ENCODE measurements at places on chromosomes 12 and 14.

DNA sequence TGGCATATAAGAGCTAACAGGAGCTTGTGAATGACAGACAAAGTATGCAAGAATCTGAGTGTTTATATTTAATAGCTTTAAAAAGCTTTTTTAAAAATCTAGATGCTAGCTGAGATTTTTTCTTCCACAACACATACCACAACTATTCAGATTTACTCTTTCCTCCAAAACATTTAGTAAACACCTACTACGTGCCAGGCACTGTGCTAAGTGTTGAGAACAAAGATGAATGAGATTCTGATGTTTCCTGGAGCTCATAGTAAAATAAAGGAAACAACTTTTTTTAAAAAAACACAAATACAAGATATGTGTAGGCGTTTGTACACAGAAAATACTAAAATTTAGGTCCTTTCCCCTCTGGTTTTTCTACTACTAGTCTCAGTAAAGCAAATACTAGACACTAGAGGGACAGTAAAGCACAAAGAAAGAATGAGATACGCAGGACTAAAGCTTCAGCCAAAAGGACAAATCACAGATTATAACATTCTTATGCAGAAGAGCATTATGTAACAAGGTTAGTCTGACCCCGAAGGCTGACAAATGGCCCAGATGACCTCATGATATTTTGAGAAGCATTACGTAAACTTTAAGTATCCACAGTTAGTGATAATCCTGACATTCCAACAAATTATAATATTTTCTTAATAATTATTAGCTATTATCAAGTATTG, 78.6 kb upstream of the PAWR start:
- no peak for DNase-seq

- DNase-seq, result no peak
These were observed 42.3 kb downstream of the DPF3 start for GRCh38 chr14:72851635-72852034.

DNA sequence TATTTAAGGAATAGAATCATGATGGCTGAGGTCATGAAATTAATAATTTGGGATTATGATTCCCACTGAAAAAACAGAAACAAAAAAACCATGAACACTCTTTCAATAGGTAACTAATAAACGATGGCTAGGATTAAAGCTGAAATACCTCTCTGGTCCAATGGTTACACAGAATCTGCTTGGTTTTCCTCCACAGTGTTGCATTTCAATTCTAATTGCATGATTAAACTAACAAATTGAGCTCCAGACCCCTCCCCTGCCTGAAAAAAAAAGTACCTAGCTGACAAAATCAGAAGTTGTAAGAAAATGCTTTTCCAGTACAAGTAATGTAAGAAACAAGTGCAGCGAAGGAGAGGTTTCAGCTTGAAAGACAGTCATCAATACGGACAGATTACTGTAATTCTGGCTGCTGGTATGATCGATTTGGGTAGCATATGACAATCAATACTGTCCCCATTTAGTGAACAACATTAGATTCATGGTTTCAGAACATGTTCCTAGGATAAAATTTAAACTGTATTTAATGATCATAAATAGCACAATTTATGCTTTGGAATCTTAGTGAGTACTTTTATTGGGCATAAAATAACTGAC, 32.0 kb downstream of the INSM2 start:
- no peak for DNase-seq

- DNase-seq, result no peak
These were observed 131.0 kb upstream of the NCOR2 start for GRCh38 chr12:124698211-124698997.

- peak; percentile 84 for DNase-seq
These were observed 27.7 kb downstream of the FIGNL2 start for GRCh38 chr12:51820526-51821439.

DNA sequence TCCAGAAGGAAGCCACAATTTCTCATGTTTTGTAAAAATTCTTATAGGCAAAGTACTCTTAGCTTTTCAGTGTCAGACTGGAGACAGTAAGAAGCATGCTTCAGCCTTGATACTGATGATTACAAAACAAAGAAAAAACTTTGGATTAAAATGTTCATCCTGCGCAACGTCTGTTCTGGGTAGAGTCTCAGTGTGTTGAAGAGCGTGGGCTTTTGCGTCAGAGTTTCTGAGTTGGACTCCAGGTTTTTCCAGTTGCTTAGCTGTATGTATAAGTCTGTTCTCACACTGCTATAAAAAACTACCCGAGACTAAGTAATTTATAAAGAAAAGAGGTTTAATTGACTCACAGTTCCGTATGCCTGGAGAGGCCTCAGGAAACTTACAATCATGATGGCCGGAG, 508.1 kb downstream of the DIO2 start:
- no peak for DNase-seq

GRCh38 chr14:24238123-24238522, 4.3 kb downstream of the TINF2 start:
- DNase-seq, result no peak

DNA sequence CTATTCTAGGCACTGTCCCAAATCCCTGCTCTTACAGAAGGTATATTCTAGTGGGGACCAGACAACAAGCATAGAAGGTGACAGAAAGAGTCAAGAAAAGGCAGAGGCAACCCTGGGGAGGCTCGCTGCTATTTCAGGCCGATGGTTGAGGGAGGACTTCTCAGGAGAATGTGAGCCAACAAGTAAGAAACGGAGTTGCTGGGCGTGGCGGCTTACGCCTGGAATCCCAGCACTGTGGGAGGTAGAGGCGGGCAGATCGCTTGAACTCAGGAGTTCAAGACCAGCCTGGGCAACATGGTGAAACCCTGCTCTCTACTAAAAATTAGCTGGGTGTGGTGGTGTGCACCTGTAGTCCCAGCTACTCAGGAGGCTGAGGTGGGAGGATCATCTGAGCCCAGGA, 4.7 kb upstream of the GOLGA3 start:
- no peak for DNase-seq

DNA sequence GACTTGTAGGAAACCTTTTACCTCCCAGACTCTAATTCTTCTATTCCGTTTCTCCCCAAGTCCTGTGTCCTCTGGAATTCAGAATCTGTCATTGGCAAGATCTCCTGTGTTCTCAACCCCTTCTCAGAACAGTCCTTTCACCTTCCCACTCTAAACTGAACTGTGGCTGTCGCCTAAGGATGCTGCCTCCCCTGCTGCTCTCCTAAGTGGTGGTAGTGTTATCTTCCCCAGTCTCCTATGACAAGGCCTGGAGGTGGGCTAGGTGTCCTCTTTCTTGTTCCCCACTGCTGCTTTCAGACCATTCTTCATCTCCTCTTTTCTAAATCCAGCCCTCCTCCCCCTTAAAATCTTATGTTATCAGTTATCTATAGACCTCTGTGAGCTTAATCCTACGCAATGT, 397.4 kb downstream of the RAD51B start:
- DNase-seq, result no peak

GRCh38 chr12:101992091-101992490, 69.7 kb downstream of the WASHC3 start:
- no peak for DNase-seq

DNA sequence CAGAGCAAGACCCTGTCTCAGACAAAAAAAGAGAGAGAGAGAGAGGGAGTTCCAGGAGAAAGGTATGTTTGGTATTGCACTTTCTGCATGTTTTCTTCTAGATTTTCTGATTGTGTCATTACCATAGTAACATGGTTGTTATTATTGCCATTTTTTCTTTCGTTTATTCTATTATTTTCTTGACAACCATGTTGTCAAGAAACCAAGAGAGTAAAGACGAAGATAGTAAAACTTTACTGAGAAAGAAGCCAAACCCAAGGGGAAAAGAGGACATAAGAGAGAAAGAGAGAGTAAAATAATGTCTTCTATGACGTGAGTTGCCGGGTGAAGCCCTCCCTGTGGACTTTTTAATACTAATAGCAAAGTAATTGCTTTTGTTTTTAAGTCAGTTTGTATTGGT, 1186.0 kb upstream of the SEL1L start:
- DNase-seq, result no peak

DNA sequence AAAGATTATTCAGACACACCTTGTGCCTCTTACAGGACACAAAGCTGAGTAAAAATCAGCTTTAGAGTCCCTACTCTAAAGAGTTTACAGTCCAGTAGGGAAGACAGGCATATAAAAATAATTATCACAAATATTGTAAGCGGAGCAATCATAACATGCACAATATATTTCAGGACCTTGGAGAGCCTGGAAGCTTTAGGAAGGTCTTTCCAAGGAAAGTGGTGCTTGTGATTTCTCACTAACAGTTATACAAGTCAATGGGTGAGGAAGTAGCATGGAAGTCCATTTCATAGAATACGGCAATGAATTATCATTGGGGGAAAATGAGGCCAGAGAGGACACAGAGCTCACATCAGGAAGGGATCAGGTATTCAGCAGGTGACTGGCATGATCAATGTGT, 268.3 kb downstream of the C12orf50 start:
- no peak for DNase-seq

DNA sequence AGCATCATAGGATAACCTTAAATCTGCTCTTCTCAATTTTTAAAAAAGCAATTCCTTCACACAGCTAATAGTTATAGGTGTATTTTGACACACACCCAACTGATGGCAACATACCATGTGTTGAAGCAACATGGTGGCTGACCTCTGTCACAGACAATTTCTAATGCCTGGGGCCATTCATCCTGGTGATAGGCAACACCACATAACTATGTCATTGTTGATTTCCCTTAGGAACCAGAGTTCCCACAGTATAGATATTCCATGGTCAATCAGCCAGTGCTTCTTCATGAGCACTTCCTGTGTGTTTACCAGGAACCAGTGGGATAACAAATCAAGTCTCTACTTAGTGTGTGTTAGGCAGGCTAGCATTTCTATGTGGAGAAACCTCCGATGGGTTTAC, 88.3 kb downstream of the FIGNL2 start:
- DNase-seq, result no peak

- peak; percentile 95 for DNase-seq
These were observed at the start of gene PARP11 for GRCh38 chr12:3872800-3873636. PARP11 (minus strand) TSS chr12:3873399; CDS start chr12:3873229, 170 bp downstream.

DNA sequence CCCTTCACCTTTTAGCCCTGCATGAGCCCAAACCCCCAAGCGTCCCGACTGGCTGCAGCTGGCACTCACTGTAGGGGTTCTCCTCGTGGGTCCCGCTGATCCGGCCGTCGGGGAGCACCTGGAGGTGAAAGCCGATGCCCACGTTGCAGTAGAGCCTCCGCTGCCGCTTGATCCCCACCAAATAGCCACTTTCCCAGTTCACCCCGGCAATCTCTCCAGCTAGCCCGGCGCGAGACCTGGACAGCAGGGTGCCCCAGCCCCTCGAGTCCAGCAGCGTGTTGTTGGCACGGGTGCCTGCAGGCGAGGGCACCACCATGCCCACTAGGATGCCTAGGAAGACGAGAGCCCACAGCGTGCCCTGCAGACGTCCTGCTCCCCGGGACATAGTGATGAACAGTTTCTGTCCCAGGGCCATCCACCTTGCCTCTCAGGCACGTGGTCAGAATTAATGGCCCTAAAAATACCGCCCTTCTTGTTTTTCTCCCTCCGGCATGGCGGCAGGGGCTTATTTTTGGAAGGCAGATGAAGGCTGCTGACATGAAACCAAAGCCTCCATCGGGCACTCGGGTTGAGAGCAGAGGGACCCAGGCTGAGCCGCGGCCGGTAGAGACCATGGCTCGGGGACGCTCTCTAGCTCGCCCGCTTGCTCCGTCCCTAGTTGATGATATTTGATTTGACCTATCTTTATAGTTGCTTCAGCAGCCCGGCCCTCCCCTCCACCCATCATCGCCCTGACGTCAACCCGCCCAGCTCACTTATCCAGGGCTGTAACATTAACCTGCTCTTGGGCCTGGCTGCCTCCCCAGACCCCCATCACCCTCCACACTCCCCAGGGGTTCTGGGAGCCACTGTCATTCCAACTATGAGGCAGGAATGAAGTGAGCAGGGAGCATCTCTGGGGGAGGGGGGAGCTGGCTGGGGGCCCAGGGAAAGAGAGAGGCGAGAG, at the start of gene FGF6:
FGF6 (minus strand) TSS at position 660 of the 946 bp plus-strand sequence; CDS start at position 415, 245 bp downstream.
- no peak for DNase-seq

DNA sequence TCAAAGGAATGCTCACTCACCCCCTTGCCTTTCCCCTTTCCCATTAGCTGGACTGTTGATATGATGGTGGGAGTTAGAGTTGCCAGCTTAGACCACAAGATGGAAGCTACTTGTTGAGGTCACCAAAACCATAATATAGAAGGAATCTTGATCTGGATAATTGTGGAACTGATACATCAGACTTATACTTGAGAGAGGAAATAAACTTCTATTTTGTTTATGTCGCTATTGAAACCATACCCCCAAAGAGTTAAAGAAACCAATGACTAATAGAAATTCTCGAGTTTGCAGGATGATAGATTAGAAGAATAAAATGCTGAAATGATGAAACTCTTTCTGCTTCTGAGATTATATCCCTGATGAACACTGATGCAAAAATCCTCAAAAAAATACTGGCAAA, 37.9 kb downstream of the TDG start:
- DNase-seq, result no peak

GRCh38 chr12:55659486-55660385, 23.0 kb downstream of the OR10P1 start:
- DNase-seq, result no peak

DNA sequence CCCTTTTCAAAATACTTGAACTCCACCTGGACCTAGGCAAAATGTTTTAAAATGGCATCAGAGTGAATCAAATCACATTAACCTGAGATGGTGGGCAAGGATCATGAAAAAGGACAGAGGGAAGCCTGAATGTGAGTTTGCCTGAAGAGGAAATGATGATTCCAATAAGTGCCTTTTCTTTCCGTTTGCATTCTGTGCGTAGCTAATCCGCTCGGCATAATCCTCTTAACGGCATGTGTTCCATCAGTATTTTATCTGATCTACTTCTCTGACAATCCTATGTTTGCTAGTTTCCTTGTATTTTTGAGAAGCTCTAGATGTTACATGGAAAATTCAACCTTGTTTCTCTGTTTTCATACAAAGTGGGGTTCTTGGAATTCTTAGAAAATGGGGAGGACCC, 354.6 kb downstream of the NRXN3 start:
- no peak for DNase-seq

DNA sequence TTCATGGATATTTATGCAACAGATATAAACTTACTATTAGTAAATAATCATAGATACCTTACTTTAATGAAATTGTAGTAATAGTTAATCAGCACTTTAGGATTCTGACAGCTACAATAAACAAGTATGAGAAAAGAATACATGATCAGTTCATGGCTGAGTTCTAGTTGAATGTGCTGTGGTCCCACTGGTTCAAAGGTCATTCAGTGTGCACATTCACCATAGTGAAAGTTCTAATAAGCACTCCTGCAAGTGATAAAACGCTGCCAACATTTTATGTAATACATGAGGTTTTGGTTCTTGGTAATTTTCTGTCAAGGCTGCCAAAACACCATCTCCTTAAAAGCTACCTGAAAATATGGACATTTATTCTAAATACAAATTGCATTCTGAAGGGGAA, 92.6 kb downstream of the NUMB start:
- no peak for DNase-seq
